ENCODE measurements at places on chromosomes 13 and 19. TPM values are rescaled to one million over a fixed set of nuclear protein-coding genes. Genes with fewer than 3 reads are reported as not detected.

Gene C1QTNF9B
- total RNA-seq: not detected

Gene KRTDAP
- total RNA-seq: not detected

Gene PLEKHA4
- total RNA-seq: 6.3 TPM

Gene FGF9
- total RNA-seq: 2.4 TPM

Gene LRCH1
- 3.3 TPM for total RNA-seq

Gene INSR
- total RNA-seq: 23.0 TPM

Gene RFXAP
- total RNA-seq: 7.5 TPM

- peaks cover 5% of the 10 kb centered on the region for H3K36me3 ChIP-seq
- H3K27me3 ChIP-seq: no peaks in the 10 kb centered on the region
- no peak for DNase-seq
- H3K27ac ChIP-seq: peak overlapping the region; percentile 90
- peaks cover 73% of the 10 kb centered on the region for H3K4me1 ChIP-seq
- peak overlapping the region; percentile 11 for H3K4me3 ChIP-seq
Observed at GRCh38 chr13:43072394-43072793, 49.0 kb downstream of the DNAJC15 start.

- H3K4me3 ChIP-seq: no peak overlapping the region
- H3K4me1 ChIP-seq: no peaks in the 10 kb centered on the region
- no peak overlapping the region for H3K27ac ChIP-seq
- DNase-seq: no peak
Observed at GRCh38 chr13:87497426-87497825, 173.7 kb upstream of the SLITRK5 start.

DNA sequence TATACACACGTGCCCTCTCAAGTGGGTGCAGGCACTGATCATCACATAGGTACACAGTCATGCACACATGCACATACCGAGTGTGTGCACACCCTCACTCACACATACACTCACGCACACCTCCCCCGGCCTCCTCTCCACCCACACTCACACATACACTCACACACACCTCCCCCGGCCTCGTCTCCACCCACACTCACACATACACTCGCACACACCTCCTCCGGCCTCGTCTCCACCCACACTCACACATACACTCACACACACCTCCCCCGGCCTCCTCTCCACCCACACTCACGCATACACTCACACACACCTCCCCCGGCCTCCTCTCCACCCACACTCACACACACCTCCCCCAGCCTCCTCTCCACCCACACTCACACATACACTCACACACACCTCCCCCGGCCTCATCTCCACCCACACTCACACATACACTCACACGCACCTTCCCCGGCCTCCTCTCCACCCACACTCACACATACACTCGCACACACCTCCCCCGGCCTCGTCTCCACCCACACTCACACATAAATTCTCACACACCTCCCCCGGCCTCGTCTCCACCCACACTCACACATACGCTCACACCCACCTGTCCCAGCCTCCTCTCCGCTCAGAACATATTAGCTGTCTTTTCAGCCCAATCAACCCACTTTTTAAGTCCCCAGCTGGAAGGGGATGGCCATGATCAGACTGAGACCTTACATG is 105.2 kb upstream of the VSTM2B start:
- H3K4me1 ChIP-seq: no peaks in the 10 kb centered on the region
- no peak overlapping the region for H3K4me3 ChIP-seq
- DNase-seq: no peak
- H3K27me3 ChIP-seq: no peaks in the 10 kb centered on the region
- H3K27ac ChIP-seq: no peak overlapping the region

- H3K4me1 ChIP-seq: peaks cover 20% of the 10 kb centered on the region
- H3K27ac ChIP-seq: no peak overlapping the region
- no peaks in the 10 kb centered on the region for H3K36me3 ChIP-seq
Observed at GRCh38 chr19:13100031-13100588, 2.5 kb downstream of the LYL1 start.

DNA sequence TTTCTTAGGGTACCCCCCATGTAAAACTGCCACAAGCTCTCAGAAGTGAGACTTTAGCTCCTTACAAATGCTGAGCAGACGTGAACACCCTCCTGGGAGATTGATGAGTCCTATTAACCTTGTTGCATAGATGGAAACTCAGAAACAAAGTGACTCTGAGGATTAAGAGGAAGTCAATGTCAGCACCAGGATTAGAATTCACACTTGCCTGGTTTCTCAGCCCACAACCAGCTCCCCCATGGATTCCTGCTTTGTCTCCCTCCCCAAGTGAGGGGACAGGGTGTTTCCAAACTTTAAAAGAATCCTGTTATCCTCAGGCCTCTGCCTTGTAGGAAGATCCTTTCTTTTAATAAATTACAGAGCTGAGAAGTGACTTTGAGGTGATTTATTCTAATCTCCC is 324.4 kb downstream of the NDFIP2 start:
- peak; percentile 15 for DNase-seq
- no peak overlapping the region for H3K4me3 ChIP-seq
- H3K27ac ChIP-seq: no peak overlapping the region

DNA sequence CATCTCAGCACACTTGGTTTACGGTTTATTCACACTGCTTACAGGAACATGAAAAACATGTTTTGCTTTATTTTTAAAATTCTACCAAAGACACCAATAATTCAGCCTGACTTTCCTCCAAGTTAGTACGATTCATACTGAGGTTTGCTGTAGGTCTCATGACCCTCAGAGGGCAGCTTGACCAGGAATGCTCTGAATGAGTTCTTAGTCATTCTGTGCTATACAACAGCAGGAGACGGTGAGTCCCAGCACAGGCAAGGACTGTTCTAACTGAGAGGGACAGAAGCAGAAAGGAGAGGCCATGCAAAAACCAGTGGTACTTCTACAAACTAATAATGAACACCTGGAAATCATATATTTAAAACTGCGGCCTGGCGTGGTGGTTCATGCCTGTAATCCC is 6.4 kb downstream of the GRTP1 start:
- H3K27ac ChIP-seq: no peak overlapping the region
- no peaks in the 10 kb centered on the region for H3K27me3 ChIP-seq
- H3K4me3 ChIP-seq: no peak overlapping the region

DNA sequence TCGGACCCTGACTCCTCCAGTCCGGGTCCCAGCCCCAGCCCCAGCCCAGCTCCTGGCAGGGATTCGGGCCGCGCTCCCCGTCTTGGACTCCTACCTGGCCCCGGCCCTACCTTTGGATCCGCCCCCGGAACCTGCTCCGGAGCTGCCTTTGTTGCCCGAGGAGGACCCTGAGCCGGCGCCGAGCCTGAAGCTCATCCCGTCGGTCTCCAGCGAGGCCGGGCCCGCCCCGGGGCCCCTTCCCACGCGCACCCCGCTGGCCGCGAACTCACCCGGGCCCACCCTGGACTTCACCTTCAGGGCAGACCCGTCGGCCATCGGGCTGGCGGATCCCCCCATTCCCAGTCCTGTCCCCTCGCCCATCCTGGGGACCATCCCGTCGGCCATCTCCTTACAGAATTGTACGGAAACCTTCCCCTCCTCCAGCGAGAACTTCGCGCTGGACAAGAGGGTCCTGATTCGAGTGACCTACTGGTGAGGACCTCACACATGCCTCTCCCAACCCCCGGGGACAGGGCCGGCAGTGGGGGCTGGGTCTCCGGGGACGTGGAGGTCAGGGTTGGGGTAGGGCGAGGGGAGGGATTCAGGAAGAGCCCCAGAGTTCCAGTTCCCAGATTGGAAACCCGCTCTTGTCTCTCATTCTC is 732 bp downstream of the SELENOV start:
- H3K36me3 ChIP-seq: no peaks in the 10 kb centered on the region
- H3K4me3 ChIP-seq: peak overlapping the region; percentile 94
- no peak overlapping the region for H3K27ac ChIP-seq
- peak; percentile 61 for DNase-seq
- H3K27me3 ChIP-seq: peaks cover 42% of the 10 kb centered on the region

- H3K27ac ChIP-seq: no peak overlapping the region
- no peaks in the 10 kb centered on the region for H3K4me1 ChIP-seq
- no peak for DNase-seq
- H3K4me3 ChIP-seq: no peak overlapping the region
- no peaks in the 10 kb centered on the region for H3K27me3 ChIP-seq
- H3K36me3 ChIP-seq: no peaks in the 10 kb centered on the region
Observed at GRCh38 chr13:85441975-85442374, 357.2 kb downstream of the SLITRK6 start.

GRCh38 chr13:45875951-45876350 is 24.4 kb upstream of the SIAH3 start:
- DNase-seq: no peak
- peaks cover 10% of the 10 kb centered on the region for H3K4me1 ChIP-seq
- no peaks in the 10 kb centered on the region for H3K36me3 ChIP-seq
- peaks cover 42% of the 10 kb centered on the region for H3K27me3 ChIP-seq
- H3K4me3 ChIP-seq: no peak overlapping the region
- no peak overlapping the region for H3K27ac ChIP-seq

GRCh38 chr13:37257706-37258105 is 152.2 kb upstream of the CSNK1A1L start:
- H3K4me1 ChIP-seq: no peaks in the 10 kb centered on the region
- DNase-seq: no peak
- H3K4me3 ChIP-seq: no peak overlapping the region
- no peaks in the 10 kb centered on the region for H3K27me3 ChIP-seq

DNA sequence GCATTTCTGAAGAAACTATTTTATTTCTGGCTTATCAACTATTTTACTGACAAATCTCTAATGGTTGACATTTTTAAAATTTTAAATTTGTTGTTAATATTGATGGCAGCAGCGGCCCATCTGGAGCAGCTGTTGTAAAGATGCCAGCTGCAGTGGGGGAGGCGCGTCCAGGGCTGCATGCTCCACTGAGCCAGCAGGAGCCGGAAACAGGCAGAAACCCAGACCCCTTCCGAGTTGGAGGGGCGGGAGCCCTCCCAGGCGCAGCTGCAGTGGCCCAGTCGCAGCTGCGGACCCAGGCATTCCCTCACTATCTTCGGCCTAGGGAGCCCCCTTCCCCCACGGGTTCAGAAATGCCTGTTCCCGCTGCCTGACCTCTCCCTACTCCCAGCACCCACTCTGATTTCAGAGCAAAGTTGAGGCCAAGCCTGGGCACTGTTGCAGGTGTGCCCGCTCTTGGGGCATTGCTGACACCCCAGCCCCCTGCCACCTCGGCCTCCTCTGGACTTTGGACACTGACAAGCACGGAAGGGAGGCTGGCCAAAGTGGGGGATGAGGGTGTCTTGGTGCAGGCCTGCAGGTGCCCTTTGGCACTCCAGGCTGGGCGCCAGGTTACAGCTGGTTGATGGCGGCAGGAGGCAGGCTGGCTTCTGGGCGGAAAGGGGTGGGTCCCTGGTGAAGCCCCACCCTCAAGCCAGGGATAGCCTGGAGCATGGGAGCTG is 69.2 kb downstream of the PIBF1 start:
- H3K27ac ChIP-seq: no peak overlapping the region
- DNase-seq: peak; percentile 3
- no peaks in the 10 kb centered on the region for H3K4me1 ChIP-seq

DNA sequence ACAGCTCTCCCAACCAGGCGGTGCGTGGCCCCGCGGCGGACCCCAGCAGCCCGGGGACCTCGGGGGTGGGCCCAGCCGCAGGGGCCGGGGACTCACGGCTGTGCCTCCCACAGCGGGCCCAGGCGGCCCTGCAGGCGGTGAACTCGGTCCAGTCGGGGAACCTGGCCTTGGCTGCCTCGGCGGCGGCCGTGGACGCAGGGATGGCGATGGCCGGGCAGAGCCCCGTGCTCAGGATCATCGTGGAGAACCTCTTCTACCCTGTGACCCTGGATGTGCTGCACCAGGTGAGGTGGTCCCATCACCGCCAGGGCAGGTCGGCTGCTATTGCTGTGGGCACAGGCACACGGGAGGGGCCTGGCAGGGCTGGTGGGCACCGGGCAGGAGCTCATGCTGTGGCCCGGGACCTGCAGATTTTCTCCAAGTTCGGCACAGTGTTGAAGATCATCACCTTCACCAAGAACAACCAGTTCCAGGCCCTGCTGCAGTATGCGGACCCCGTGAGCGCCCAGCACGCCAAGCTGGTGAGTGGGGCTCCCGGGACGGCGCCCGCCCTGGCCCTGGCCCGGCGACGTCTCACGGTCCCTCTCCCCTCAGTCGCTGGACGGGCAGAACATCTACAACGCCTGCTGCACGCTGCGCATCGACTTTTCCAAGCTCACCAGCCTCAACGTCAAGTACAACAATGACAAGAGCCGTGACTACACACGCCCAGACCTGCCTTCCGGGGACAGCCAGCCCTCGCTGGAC is 7.3 kb downstream of the PTBP1 start:
- H3K4me1 ChIP-seq: peaks cover 31% of the 10 kb centered on the region
- H3K27me3 ChIP-seq: no peaks in the 10 kb centered on the region
- no peak overlapping the region for H3K27ac ChIP-seq
- DNase-seq: no peak
- no peak overlapping the region for H3K4me3 ChIP-seq

- H3K27me3 ChIP-seq: no peaks in the 10 kb centered on the region
- H3K27ac ChIP-seq: no peak overlapping the region
- no peak for DNase-seq
- no peak overlapping the region for H3K4me3 ChIP-seq
- no peaks in the 10 kb centered on the region for H3K36me3 ChIP-seq
Observed at GRCh38 chr13:45216193-45216592, 15.3 kb upstream of the KCTD4 start.

GRCh38 chr13:29835280-29836061 is 14.9 kb downstream of the UBL3 start:
- H3K36me3 ChIP-seq: no peaks in the 10 kb centered on the region
- H3K4me3 ChIP-seq: no peak overlapping the region
- DNase-seq: no peak
- no peaks in the 10 kb centered on the region for H3K27me3 ChIP-seq

GRCh38 chr13:109010912-109011311 is 381.5 kb downstream of the MYO16 start:
- H3K4me1 ChIP-seq: peaks cover 16% of the 10 kb centered on the region
- H3K27me3 ChIP-seq: no peaks in the 10 kb centered on the region
- peak; percentile 15 for DNase-seq
- H3K4me3 ChIP-seq: no peak overlapping the region
- no peaks in the 10 kb centered on the region for H3K36me3 ChIP-seq
- no peak overlapping the region for H3K27ac ChIP-seq

Data from neural progenitor cell (in vitro differentiated cells).